ENCODE measurements at places on chromosomes 5 and 9.

DNA sequence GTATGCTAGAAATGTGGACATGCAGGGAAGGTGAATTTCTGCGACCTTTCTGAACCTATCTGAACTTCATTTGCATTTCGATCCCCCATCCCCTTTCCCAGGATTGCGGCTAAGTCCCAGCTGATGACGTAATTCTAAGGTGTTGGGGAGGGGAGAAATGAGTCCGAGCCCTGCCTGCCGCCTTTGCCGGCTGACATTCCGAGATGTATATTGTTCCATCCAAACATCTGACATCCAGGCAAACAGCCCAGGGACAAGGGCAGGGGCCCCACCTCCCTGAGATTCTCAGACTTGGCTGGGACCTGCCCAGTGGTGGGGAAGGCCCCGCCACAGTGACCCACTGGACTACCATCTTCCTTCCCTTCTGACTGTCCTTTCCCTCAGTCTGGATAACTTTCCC, 494.6 kb downstream of the ENC1 start:
- DNase-seq: no peak

- DNase-seq: no peak
Measured at GRCh38 chr9:27460226-27461023, 63.7 kb upstream of the IFNK start.

DNA sequence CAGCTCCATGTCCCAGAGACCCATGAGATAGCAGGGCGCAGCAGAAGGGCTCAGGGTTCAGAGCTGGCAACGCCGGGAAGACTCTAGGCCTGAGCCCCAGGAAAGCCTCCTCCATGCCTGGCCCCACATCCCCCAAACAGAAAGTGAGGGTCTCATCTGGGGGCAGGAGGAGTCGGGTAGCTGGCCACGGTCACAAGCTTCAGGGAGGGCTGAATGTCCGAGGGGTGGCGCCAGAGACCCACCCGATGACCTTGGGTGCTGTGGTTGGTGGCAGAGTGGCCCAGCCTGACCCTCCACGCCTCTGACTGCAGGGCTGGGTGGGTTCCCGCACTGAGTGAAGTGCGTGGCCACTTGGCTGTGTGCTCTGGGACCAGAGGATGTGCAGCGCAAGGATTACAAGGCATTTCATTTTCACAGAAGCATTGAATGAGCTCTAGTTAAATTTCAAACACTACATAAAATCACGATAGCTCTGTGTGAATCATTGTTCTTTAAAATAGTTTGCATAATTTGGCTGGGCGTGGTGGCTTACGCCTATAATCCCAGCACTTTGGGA, 3.0 kb downstream of the C8G start:
- no peak for DNase-seq

DNA sequence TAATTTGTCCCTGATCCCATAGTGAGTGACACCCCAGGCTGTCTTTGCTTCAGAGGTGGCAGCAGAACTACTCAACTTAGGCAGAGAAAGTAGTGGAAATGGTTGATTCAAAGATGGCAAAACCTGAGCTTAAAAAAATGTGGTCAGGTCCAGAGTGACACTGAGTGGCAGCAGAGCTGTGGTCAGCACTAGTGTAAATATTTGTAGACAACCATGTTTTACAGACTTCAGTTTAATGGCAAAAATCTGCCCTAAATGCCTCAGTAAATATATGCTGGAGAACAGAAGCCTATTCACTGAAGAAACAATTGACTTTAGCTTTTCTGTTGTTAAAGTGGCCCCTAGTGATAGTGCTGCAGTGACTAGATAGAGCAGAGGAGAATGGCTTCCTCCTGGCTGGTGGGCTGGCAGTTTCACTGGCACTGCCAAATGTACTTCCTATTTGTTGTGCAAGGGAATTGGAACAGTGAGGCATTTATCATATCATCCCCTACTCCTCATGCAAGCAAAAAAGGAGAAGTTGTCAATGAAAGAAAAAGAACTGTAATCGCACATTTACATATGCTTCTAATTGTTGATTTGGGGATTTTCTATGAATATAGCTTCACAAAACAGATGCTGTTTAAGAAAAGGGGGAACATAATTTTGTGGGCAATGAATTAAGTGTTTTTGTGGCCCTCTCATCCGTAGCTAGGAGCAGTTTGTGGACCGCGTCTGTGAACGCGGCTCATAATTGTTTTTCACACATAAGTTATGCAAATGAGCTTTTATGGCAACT, 12.0 kb downstream of the PBX3 start:
- DNase-seq: no peak

- DNase-seq: no peak
Measured at GRCh38 chr9:136985027-136985602, 2.3 kb downstream of the LCNL1 start.

GRCh38 chr5:115549154-115549553, 4.6 kb upstream of the FEM1C start:
- DNase-seq: no peak

- peak; percentile 53 for DNase-seq
Measured at GRCh38 chr9:6080154-6080716, 64.8 kb upstream of the RANBP6 start.

- no peak for DNase-seq
Measured at GRCh38 chr9:34982361-34982760, 7.2 kb upstream of the DNAJB5 start.

- DNase-seq: no peak
Measured at GRCh38 chr5:138372653-138373052, 20.2 kb downstream of the KDM3B start.

DNA sequence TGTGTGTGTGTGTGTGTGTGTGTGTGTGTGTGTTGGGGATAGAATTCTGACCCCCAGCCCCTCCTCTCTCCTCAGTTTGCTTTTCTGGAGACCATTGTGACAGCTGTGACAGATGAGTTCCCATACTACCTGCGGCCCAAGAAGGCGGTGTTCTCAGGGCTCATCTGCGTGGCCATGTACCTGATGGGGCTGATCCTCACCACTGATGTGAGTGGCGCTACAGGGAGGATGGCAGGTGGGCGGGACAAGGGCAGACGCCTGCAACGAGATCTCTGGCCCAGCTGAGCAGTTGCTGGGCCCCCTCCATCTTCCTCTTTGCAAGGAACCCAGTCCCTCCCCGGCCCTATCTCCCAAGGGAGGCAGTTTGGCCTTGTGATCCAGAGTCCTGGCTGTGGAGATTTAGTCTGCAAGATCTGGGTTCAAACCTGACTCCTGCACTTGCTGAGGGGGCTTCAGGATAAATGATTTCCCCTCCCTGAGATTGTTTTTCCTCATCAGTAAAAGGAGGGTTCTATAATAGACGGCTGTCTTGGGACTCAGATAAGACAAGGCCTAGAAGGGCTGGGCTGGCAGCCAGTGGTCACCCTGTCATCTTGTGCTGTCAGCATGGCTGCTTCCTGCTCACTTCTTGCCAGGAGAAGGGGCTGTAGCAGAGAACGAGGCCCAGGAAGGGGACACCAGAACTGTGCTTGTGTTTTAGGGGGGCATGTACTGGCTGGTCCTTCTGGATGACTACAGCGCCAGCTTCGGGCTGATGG, 14.1 kb downstream of the SLC6A7 start:
- DNase-seq: no peak

DNA sequence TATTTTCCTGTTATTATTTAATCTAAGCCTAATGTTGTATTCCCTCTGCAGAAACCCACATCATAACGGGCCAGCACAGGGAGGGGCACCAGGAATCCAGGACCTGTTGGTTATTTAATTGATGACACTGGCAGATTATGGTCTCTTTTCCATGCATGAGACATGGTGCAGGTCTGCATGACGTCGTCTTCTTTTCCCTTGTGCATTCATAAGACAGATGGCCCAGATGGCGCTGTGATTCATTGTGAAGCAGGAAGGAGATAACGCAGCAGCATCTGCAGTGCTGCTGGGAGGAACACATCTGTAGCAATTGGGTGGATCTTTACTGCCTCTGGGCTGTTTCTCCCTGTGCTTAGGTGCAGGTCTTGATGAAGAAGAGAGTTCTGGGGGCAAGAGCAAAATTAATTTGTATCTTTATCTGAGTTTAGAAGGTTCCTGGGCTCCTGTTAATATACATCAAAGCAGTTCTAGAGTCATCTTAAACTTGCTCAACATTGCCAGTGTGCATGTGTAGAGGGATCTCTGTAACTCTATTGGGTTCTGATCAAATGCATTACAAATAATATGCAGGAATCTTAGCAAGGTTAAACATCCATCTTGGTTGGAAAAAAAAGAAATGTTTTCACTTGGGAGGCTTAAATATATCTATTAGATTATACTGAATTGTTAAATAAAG, 176.1 kb downstream of the PCSK1 start:
- DNase-seq: no peak

DNA sequence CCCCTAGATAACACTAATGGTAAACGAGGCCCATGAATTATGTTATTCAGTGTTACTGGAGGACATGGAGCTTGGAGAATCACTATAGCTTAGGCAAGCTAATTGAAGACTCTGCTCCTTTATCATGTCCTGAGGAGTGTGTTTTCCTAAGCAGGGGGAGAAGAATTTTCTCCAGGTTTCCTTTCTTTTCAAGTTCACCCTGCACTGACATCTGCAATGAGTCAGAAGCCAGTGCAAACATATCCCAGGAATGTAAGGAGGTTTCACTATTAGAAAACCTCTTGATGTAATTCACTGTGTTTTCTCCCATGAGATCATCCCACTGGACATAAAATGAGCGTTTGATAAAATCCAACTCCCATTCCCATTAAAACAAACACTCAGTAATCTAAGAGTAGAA, 75.6 kb downstream of the DMRT2 start:
- no peak for DNase-seq

GRCh38 chr5:133896873-133897272, 71.6 kb downstream of the C5orf15 start:
- no peak for DNase-seq

- DNase-seq: peak; percentile 72
Measured at GRCh38 chr9:99824378-99825171, 2.9 kb downstream of the NR4A3 start.

GRCh38 chr5:169350759-169351240, 49.9 kb upstream of the SLIT3 start:
- no peak for DNase-seq

DNA sequence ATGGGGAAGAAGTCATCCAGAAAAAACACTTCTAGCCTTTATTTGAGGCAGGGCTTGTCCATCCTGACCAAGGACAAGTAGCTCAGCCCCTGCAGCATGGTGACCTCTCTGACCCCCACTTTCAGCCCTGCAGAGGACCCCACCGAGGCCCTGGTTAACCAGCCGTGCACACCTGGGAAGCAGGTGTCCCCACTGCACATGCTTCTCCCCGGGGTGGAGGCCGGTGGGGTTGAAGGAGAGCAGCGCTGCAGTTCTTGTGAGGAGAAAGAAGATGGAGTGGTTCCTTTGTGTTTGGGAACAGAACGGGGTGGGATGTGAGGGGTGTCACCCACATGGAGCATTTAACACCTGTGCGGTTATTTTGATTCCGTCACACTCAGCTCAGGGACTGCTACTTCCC, 21.1 kb upstream of the ZBTB34 start:
- no peak for DNase-seq

DNA sequence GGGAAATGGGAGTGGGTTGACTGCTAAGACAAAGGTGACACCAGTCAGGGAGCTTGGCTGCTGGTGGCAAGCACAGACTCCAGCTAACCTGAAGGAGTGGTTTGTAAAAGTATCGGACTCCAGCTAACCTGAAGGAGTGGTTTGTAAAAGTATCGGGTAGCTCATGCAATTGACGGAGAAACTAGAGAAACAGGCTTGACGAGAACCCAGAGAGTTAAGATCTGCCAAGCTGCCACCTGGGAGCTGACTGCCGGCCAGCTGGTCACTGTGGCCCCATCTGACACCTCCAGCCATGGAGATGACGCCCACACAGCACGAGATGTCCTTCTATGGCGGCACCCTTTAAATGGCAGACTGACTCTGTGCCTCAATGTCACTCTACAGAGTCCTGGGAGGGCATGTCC, 28.3 kb upstream of the CRB2 start:
- DNase-seq: no peak

GRCh38 chr5:54177058-54177457, 133.3 kb downstream of the ARL15 start:
- DNase-seq: no peak

DNA sequence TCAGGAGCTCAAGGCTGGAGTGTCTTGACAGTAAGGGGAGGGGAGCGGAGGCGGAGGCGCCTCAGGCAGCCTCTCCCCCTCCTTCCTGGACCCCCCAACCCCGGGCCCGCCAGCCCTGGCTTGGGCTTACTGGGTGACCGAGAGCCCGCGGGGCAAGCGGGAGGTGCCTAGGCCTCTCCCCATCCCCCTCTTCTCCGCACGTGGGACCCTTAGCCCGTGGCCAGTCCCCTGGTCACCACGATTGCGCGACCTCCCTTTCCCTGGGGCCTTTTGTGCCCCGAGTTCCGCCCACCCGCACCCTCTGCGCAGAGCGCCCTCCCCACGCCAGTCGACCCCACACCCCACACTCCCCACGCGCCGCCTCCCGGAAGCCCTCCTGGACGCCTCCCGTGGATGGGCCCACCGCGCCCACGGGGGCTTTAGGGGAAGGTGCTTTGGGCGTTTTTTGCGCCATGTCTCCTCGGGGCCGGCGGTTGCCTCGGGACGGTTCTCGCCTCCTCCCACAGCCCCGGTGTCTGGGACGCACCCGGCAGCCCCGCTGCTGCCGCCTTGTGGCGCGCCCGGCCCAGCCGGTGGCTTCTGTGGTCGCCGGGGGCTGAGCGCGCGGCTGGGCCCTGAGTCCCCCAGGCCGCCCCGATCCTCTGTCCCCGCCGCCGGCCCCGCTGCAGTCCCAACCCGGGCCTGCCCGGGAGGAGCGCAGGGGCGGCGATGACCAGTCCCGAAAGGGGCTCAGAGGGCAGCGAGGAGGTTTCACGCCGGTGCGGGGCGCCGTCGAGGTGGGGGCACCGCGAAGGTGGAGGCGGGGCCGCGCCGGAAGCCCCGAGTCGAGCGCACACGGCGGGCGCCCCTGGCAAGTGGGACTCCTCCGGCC, 3.2 kb downstream of the TOR4A start:
- DNase-seq: no peak

GRCh38 chr5:89064736-89065135, 181.8 kb upstream of the MEF2C start:
- no peak for DNase-seq

GRCh38 chr5:126998895-126999570, 31.3 kb downstream of the MARCHF3 start:
- DNase-seq: no peak

GRCh38 chr9:104091708-104092107, 2.4 kb upstream of the SMC2 start:
- no peak for DNase-seq

DNA sequence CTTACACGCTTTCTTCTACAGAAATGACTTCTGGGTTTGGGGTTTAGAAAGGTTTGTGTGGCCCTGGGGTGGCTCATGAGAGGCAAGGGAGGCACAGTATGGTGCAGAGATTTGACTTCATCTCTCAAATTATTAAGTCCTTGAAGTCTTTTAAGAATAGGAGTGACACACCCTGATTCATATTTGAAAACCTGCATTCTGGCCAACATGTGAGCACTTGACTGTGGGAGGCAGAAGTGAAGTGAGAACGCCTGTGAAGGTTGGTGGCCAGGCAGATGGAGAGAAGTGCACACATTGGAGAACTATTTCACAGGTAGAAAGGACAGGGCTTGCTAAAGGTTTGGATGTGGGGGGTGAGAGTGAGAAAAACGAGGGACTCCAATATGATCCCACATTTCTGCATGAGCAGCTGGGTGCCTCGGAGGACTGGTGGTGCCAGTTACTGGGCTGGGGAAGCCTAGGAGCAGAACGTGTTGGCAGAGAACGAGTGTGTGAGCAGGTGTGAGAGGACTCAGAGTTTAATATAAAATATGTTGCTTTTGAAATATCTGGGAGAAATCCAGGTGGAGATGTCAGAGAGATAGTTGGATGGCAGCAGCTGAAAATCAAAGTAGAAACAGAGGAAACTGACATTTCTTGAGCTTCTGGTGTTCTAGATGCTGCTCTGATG, 240.0 kb upstream of the ADAMTSL1 start:
- no peak for DNase-seq

- no peak for DNase-seq
Measured at GRCh38 chr5:9829621-9830020, 199.5 kb upstream of the TAS2R1 start.

- DNase-seq: no peak
Measured at GRCh38 chr9:77943057-77943456, 88.6 kb downstream of the GNAQ start.
